ENCODE measurements at places on chromosomes 4 and X.

GRCh38 chr4:173265751-173266150 is 68.4 kb downstream of the HMGB2 start:
- no peak for DNase-seq
- H3K36me3 ChIP-seq: no peaks in the 10 kb centered on the region
- H3K4me1 ChIP-seq: peaks cover 7% of the 10 kb centered on the region
- H3K4me3 ChIP-seq: no peak overlapping the region

DNA sequence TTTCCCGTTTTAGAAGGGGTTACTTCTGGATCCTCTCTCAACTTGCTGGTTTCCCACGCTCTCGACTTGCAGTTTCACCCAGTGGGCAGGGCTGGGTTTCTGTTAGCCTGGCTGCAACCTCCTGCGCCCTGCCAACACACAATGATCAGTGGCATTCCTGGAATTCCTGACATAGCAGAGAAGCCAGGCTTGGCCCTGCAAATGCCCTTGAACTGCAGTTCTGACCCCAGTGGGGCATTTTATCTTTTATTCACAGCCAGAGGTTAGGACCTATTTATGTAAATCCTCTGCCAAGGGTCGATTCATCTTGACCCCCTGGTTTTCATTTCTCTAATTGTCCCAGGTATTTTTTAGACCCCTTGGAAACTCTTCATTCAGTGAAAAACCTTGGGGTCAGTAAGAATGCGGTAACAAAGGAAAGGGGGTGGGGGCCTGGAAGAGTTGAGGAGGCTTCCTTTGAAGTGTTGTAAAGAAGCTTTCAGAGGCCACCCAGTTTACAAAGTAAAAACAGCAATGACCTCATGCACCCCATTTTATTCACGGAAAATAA is 217.6 kb downstream of the ZNF674 start:
- H3K36me3 ChIP-seq: no peaks in the 10 kb centered on the region
- peak overlapping the region; percentile 96 for H3K27ac ChIP-seq
- H3K4me3 ChIP-seq: peak overlapping the region; percentile 21
- H3K27me3 ChIP-seq: no peaks in the 10 kb centered on the region
- DNase-seq: peak; percentile 81
- H3K4me1 ChIP-seq: peaks cover 18% of the 10 kb centered on the region

- H3K4me1 ChIP-seq: peaks cover 5% of the 10 kb centered on the region
- no peak for DNase-seq
- H3K27me3 ChIP-seq: 0 out of 2 replicates have a peak, but pooled peaks cover 3% of the 10 kb centered on the region
Measured at GRCh38 chr4:153465615-153466080, 512 bp upstream of the TMEM131L start.

GRCh38 chrX:2872671-2873277 is 44.0 kb downstream of the GYG2 start:
- no peaks in the 10 kb centered on the region for H3K27me3 ChIP-seq
- no peaks in the 10 kb centered on the region for H3K4me1 ChIP-seq
- H3K36me3 ChIP-seq: peaks cover 3% of the 10 kb centered on the region
- no peak overlapping the region for H3K27ac ChIP-seq

GRCh38 chr4:83093060-83093640 is 21.4 kb downstream of the PLAC8 start:
- no peak overlapping the region for H3K4me3 ChIP-seq
- no peak for DNase-seq
- H3K27me3 ChIP-seq: no peaks in the 10 kb centered on the region

DNA sequence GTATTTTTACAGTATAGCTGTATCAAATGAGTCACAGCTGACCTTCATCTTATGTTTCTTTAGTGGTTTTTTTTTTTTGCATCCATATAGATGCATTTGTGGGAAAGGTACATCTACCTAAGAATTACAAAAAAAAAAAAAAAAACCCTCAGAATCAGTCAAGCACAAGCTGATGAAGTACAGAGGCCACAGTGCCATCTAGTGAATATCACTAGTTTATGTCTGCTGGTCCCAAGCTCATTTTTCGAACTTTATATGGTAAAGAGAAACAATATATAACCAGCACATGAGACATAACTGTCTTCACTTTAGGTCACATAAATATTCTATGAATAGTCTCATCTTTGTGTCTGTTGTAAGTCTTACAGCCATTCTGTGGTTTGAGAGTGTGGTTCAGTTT is 220.1 kb downstream of the DLG3 start:
- H3K4me1 ChIP-seq: no peaks in the 10 kb centered on the region
- H3K4me3 ChIP-seq: no peak overlapping the region
- no peak overlapping the region for H3K27ac ChIP-seq
- H3K36me3 ChIP-seq: no peaks in the 10 kb centered on the region

DNA sequence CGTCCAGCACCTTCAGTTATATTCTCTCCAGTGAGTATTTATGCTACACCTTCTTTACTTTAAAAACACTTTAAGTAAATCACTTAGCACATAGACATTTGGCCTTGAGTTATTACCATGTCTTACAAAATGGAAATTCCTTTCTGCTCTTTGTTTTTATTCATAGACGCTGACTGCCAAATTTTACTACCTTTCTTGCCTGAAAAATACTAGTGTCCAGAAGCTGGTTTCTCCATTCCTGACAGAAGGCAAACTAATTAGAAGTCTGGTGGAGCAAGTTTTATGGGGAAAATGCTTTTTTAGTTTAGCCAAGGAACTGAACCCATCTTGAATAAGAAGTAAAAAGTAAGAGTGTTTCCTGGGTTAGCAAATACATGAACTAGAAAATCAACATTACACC is 65.5 kb downstream of the SPATA18 start:
- no peaks in the 10 kb centered on the region for H3K27me3 ChIP-seq
- H3K27ac ChIP-seq: no peak overlapping the region
- H3K4me1 ChIP-seq: no peaks in the 10 kb centered on the region
- H3K4me3 ChIP-seq: no peak overlapping the region

- no peaks in the 10 kb centered on the region for H3K27me3 ChIP-seq
- H3K27ac ChIP-seq: no peak overlapping the region
- H3K4me1 ChIP-seq: no peaks in the 10 kb centered on the region
- no peak for DNase-seq
- H3K4me3 ChIP-seq: no peak overlapping the region
Measured at GRCh38 chrX:20224814-20225487, 41.8 kb downstream of the RPS6KA3 start.

DNA sequence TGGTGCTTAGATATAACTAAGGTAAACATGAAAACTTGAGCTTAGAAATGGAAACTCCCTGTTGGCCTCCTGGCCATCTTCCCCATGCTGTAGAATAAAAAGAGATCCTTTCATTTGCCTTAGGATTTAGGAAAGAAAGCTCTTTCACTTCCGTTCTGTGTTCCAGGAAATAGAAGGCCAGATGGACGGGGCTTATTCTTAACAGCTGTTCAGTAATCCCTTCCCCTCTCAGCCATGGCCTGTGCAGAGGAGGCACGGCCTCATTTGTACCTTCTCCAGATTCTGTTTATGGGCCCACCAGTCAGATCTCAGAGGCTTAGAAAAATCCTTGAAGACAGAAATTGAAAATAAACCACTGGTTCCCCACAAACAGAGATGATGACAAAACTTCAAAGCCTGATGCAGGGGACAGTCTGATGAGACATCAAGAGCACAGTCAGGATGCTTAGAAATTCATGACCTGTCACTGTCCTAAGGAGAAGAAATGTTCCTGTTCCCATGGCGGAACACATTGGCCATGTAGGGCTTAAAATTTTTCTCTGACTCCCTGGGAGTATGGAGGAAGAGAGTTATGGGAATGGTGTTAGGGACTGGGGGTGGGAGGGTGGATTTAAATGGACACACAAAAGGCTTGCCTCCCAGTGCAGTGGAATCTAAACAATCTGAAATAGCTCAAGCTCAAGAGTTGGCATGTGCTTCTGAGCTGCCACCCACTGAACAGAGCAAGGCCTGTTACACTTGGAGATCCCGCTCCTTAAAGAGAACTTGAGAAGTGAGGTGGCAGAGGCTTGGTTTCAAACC is 188.8 kb downstream of the SOWAHB start:
- no peak overlapping the region for H3K4me3 ChIP-seq
- peaks cover 4% of the 10 kb centered on the region for H3K4me1 ChIP-seq
- H3K27ac ChIP-seq: no peak overlapping the region
- H3K36me3 ChIP-seq: peaks cover 31% of the 10 kb centered on the region

GRCh38 chr4:12126474-12126873 is 697.8 kb upstream of the HS3ST1 start:
- no peaks in the 10 kb centered on the region for H3K27me3 ChIP-seq
- H3K4me1 ChIP-seq: no peaks in the 10 kb centered on the region
- H3K4me3 ChIP-seq: no peak overlapping the region
- no peak for DNase-seq
- no peak overlapping the region for H3K27ac ChIP-seq
- H3K36me3 ChIP-seq: no peaks in the 10 kb centered on the region

DNA sequence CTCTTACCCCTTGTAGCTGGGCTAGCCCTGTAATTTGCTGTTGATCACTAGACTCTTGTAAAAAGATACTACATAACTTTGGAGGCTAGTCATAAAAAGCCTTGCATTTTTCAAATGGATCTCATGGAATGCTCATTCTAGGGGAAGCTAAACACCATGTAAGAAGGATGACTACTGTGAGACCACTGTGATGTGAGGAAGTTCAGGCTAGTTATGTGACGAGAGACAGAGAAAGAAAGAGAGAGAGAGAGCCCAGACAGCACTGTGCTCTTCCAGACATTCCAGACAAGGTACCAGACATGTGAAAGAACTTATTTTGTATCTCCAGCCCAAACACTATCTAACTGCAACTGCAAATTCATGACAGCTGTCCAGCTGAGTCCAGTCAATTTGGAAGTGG is 404.6 kb upstream of the PITX2 start:
- H3K27ac ChIP-seq: no peak overlapping the region
- no peak for DNase-seq
- H3K27me3 ChIP-seq: no peaks in the 10 kb centered on the region

GRCh38 chr4:93731456-93731855 is 97.1 kb upstream of the ATOH1 start:
- H3K4me1 ChIP-seq: peaks cover 4% of the 10 kb centered on the region
- no peak overlapping the region for H3K27ac ChIP-seq
- DNase-seq: no peak
- no peaks in the 10 kb centered on the region for H3K36me3 ChIP-seq

DNA sequence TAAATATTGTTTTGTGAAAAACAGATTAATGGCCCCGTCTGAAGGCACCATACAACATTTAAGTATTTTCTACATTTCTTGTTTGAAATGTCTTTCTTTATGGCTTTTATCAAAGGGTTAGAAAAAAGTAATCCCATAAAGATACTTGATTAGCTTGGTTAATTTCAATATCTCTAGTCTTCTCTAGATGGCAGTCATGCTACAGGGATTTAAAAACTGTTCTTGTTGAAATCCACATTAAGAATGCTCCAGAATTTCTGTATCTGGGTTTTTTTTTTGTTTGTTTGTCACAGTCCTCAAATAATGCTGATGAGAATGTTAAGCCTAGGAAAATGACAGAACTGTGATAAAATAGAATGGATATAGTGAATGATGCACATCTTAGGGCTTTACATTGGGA is 109.0 kb upstream of the AADAT start:
- no peak overlapping the region for H3K4me3 ChIP-seq
- H3K27me3 ChIP-seq: no peaks in the 10 kb centered on the region
- no peak overlapping the region for H3K27ac ChIP-seq
- DNase-seq: no peak
- H3K36me3 ChIP-seq: no peaks in the 10 kb centered on the region

GRCh38 chrX:15143050-15143824 is 126.6 kb downstream of the ASB9 start:
- no peak overlapping the region for H3K27ac ChIP-seq
- no peak for DNase-seq
- no peak overlapping the region for H3K4me3 ChIP-seq
- no peaks in the 10 kb centered on the region for H3K27me3 ChIP-seq
- no peaks in the 10 kb centered on the region for H3K36me3 ChIP-seq
- H3K4me1 ChIP-seq: no peaks in the 10 kb centered on the region

DNA sequence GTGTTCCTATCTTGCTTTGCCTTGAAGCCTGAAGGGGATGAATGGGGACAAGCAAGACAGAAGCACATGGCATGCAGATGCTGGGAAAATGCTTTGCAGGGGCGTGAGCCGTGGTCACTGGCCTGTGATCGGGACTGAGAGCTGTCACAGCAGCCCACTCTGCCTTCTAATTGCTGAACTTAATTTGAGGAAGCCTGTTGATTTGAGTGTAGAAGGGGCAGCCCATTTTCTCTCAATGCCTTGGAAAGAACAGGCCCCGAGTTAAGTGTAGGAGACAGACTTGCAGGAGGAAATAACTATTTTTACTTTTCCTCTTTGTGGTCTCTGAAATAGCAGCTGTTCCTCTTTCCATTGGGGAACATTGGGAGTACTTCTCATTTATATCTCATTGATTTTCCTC is 26.1 kb upstream of the TBC1D1 start:
- no peaks in the 10 kb centered on the region for H3K4me1 ChIP-seq
- no peaks in the 10 kb centered on the region for H3K36me3 ChIP-seq
- no peak overlapping the region for H3K27ac ChIP-seq
- no peaks in the 10 kb centered on the region for H3K27me3 ChIP-seq
- H3K4me3 ChIP-seq: no peak overlapping the region

DNA sequence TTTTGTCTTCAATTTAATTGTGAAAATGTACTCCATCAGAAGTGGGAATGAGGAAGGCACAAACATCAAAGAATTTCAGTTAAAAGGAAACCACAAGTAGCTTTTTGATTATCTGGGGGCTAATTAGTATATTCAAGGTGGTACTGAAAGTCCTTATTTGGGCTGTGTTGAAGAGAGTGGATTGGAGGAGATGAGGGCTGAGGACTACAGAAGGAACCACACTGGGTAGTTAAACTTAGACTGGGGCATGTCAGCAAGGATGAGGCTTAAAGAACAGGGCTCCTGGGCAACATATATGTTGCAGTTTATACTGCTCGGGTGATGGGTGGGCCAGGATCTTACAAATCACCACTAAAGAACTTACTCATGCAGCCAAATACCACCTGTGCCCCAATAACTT is 346.8 kb downstream of the SPOCK3 start:
- DNase-seq: no peak
- H3K4me3 ChIP-seq: no peak overlapping the region
- H3K36me3 ChIP-seq: no peaks in the 10 kb centered on the region
- H3K4me1 ChIP-seq: no peaks in the 10 kb centered on the region
- no peak overlapping the region for H3K27ac ChIP-seq
- H3K27me3 ChIP-seq: no peaks in the 10 kb centered on the region

DNA sequence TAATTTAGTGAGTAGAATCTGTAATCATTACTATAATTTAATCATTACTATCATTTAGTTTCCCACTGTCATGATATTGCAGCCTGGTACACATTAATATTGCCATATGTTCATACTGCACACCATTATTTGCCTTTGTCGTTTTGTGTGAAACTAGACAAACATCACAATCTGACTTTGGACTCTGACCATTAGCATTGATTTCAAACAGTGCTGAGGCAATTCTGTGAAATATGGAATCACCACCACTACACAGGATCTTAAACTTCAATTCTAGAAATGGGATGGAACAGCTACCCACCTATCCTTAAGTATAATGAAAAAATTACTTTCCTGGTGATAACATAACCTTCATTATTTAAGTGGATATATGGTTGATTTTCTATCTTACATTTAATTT is 98.3 kb downstream of the SORBS2 start:
- H3K27ac ChIP-seq: no peak overlapping the region
- no peaks in the 10 kb centered on the region for H3K27me3 ChIP-seq
- H3K4me1 ChIP-seq: no peaks in the 10 kb centered on the region
- no peak for DNase-seq
- no peaks in the 10 kb centered on the region for H3K36me3 ChIP-seq
